ENCODE measurements at places on chromosomes 5 and 9. TPM values are rescaled to one million over a fixed set of nuclear protein-coding genes. Genes with fewer than 3 reads are reported as not detected.

UBE2D2 gene
- 81.5 TPM for total RNA-seq

FOXI1 gene
- total RNA-seq: 0.10 TPM

ZBTB43 gene
- 50.7 TPM for total RNA-seq

NXNL2 gene
- total RNA-seq: not detected

PROB1 gene
- total RNA-seq: 0.21 TPM

CTXN3 gene
- total RNA-seq: not detected

SLC46A2 gene
- total RNA-seq: 0.94 TPM

ADAMTSL1 gene
- 0.10 TPM for total RNA-seq

CER1 gene
- not detected for total RNA-seq

PTGDS gene
- 10.8 TPM for total RNA-seq

NUTM2F gene
- total RNA-seq: not detected

PCDHGA2 gene
- total RNA-seq: not detected

CBY3 gene
- total RNA-seq: 0.52 TPM

ADAMTS13 gene
- 0.42 TPM for total RNA-seq

AK8 gene
- total RNA-seq: 0.63 TPM

IFNA13 gene
- not detected for total RNA-seq

DRD1 gene
- total RNA-seq: not detected

TSLP gene
- 0.21 TPM for total RNA-seq

VAV2 gene
- total RNA-seq: 4.5 TPM

GZMA gene
- 34.8 TPM for total RNA-seq

TXNDC15 gene
- total RNA-seq: 16.4 TPM

Measured in mononuclear cell (primary cell).